ENCODE measurements at places on chromosomes 5 and 9.

- no peak for DNase-seq
These were observed 32.4 kb downstream of the HOMER1 start for GRCh38 chr5:79481574-79481973.

DNA sequence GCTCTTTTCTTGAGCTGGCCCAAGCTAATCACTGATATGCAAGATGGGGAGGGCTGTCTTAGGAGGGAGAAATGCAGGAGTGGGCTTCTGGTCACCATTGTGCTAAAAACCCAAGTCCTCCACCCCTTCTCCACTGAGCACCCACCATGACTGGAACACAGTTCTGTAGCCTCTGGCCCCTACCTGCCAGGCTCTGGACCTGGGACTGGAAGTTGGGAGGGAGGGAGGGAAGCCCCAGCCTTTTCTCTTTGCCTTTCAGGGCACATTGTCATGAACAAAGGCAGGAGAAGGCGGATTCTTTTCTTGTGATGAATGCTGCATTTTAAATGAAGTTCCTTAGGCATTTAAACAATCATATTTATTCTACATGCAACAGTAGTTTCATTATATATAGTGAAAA is 559.1 kb upstream of the TRPC7 start:
- DNase-seq = no peak

- DNase-seq = no peak
These were observed 23.4 kb upstream of the RFX3 start for GRCh38 chr9:3549225-3549624.

- no peak for DNase-seq
These were observed 383.8 kb downstream of the NTRK2 start for GRCh38 chr9:85053206-85053786.

DNA sequence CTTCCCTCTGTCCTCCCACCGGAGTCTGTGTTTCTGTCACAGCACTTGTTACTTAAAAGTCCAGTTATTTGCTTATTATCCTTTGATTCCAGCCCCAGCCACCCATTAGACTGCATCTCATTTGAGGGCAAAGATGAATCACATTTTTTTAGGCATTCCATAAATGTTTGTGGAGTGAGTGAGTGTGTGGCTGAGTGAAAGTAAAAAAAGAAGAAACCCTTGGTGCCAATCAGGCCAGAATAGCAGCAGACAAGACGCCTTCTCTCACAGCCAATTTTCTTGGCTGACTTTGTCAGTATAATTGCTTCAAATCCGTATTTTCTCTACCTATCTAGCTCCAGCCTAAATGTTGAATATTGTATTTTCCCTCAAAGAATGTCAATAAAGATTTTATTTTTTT is 613.0 kb upstream of the WWC1 start:
- DNase-seq = no peak

GRCh38 chr5:117568622-117569021 is 994.0 kb upstream of the SEMA6A start:
- no peak for DNase-seq

- no peak for DNase-seq
These were observed 402.3 kb upstream of the CHD1 start for GRCh38 chr5:99331061-99331460.

- no peak for DNase-seq
These were observed 81.7 kb downstream of the MUSK start for GRCh38 chr9:110750272-110750671.

DNA sequence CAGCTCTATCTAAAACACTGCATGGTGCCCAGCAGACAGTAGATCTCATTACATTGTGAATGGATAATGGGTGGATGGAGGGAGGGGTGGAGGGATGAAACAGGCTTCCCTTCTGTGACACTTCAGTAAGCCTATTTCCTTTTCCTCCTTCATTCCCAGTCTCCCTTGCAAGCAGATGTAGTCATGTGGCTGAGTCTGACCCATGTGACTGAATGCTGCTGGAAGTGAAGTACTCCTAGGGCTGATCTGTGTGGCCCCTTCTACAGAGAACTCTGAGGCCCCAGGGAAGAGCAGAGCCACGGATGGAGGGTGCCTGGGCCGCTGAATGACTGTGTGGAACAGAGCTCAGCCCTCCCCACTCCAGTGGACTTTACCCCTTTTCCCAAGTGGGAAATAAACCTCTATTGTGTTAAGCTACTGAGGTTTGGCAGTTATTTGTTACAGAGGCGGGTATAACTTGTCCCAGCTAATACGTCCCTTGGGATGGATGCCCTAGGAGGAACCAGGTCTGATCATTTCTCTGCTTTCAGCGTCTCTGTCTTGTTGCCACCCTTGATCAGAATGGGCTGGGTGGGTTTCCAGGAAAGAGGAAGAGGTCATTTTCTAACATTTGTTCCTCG is 176.1 kb upstream of the MVB12B start:
- DNase-seq = no peak

DNA sequence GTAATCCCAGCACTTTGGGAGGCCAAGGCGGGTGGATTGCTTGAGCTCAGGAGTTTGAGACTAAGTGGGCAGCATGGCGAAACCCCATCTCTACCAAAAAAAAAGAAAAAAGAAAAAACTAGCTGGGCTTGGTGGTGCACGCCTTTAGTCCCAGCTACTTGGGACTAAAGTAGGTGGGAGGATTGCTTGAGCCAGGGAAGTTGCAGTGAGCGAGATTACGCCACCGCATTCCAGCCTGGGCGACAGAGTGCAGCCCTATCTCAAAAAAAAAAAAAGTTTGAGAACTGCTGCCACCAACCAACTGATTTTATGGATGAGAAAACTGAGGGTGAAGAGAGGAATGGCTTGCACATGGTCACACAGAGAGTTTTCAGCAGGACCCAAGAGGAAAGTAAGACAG is 175.1 kb downstream of the DOCK8 start:
- DNase-seq = no peak

GRCh38 chr9:105416840-105417239 is 31.0 kb upstream of the FSD1L start:
- DNase-seq = peak; percentile 31

DNA sequence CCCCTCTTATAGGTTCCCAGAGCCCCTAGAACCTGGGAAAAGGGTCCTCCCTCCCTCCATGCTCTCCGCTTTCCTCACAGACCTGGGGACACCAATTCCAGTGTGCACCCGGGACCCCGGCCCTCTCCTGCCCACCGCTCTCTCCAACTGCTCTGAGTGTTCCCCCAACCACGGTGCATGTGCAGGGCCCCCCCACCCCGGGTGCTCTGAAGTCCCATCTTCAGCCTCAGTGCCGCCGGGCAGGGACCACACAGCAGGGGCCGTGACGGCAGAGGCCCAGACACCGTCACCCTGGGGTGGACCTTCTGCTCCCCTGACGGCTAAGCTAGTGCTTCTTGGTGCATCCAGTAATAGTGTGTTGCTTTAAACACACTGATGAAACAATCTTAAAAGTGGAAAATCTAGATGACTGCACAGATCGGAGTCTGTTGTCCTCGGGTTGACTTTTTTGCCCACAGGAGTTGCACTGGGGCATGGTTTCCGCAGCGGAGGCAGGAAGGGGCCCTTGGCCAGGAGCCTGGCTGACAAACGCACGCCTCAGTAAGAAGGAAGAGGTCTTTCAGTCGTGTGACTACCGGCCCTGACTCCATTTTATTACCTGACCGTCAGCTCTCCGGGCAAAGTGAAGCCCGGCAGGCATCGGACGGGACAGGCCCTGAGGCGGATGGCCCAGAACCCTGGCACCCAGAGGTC is 36.2 kb upstream of the SLC6A3 start:
- no peak for DNase-seq

DNA sequence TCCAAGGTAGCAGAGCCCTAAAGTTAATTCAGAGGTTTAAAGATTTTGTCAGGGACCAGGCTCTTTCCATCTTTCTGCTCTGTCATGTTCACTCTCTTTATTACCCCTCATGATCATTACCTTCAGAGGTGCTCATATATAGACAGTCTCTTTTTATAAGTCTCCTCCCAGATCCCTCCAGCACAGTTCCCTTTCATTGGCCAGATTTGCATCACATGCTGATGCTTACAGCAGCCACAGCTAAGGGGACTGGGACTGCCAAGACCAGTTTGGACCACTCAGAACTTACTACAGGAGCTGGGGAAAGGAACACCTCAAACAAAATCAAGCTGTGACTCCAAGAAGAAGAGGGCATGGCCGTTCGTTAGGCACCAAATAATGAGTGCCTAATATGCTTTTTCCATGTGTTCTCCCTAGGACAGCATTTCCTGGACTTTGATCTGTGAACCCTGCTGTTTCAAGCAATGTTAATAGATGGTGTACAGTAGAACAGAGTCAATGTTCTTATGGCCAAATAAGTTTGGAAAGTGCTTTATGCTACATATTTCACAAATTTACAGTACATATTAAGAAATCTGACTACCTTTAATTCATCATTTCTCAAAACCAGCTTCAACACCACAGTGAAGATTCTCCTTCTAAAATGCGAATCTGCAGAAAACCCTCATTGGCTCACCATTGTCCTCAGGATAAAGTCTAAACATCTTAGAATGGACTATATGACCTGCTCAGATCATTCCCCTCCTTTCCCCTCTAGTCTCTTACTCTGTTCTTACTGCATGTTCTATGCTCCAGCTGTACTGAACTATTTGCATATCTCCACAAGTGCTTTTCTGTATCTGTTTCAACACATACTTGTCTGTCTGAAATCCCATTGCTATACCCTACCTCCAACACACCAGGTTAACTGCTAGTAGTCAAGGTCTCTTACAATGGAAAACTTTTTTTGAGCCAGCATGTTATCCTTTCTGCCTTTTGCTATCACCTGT is 3.4 kb downstream of the C5orf58 start:
- no peak for DNase-seq

GRCh38 chr5:82967072-82967471 is 110.1 kb downstream of the TMEM167A start:
- DNase-seq = no peak

GRCh38 chr9:34612788-34613390 is 992 bp upstream of the RPP25L start:
- peak; percentile 79 for DNase-seq

DNA sequence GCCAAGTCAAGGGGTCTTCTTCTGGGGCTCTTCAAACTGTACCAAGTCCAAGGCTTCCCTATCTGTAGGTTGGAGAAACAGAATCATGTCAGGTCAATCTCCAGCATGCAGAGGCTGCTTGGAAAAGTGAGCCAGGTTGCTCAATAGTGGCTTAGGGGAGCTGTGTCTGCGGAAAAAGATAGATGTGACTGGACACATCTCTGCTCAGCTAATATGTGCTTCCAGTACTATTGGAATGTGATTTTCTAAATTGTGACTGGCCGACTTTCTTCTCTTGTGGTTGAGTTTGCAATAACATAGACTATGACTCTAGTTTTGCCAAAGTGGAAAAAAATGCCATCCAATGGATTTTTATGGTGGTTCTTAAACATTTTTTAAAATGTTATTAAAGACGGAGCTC is 136.7 kb downstream of the BOD1 start:
- DNase-seq = no peak

GRCh38 chr9:128494746-128495129 is 9.8 kb upstream of the GLE1 start:
- no peak for DNase-seq

DNA sequence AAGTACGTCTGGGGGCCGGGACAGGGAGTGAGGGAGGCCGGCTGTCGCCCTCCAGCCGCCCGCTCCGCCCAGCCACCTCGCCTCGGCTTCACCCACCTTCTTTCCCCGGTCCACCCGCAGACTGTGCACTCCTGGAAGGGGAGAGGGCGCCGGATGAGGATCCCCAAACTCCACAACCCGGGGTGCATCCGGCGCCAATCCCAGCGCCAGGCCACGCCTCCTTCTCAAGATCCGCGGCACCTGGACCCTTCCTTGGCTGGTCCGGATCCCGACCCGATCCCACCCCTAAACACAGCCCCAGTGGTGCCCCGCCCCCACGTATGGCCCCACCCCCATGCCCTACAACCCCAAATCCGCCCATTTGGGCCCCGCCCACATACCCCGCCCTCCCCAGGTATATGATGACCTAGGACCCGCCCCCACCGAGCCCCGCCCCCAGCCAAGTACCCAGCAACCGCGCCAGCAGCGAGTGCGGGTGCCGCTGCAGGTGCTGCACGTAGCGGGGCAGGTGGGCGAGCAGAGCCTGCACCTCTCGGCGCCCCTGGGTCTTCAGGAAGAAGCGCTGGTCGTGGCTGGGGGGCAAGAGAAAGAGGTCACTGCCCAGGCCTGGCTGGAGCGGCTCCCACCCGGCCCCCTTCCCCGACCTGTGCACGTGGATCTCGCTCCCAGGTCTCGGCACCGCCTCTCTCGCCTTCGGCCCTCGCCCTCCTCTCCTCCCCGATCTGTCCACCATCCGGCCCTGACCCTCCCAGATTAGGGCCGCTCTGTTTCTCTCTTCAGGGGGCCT is 3.2 kb downstream of the PIP5KL1 start:
- DNase-seq = peak; percentile 55

DNA sequence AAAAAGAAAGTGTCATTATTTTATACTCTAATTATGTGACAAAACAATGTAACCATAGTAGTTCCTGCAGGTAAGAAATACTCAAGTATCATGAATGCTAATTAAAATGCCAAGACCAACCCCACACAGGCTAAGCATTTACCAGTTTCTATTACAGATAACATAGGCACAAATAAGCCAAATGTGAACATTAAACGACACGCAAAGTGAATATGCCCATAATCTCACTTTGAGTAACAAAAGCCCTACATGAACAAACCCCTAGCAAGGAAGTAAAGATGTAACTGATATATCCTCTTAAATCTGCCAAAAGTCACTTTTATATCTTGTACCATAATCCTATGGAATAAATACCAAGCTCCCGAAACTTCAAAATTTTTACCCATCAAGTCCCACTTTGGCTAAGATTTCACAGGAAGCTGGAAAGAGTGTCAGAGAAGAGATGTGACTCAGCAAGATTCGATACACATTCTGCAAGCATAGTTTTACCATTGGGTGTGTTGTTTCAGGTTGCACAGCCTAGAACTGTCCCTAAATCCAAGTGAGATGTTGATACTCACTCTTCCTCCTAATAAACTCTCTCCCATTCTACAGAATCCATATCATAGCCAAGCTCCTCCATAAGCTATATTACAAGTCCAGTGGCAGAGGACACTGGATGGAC is 28.8 kb downstream of the TRPM6 start:
- DNase-seq = no peak

GRCh38 chr5:72295539-72295938 is 24.5 kb downstream of the MRPS27 start:
- no peak for DNase-seq

DNA sequence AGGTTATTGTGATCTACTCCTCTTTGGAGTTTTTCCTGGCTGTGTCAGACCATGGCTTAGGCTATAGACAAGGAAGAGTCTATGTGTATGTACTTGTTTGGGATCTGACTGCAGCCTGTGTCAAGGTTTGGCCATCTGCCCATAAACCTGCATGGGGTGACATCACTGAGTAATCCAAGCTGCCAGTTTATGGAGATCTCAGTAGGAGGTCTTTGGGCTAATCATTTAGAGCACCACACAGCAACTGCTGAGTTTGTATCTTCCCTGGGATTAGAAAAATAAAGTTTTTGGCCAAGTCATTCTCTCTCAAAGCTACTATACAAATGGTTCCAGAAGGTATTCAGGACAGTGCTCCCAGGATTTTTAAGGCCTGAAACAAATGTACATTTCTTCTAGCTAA is 65.5 kb upstream of the HSPB3 start:
- no peak for DNase-seq

DNA sequence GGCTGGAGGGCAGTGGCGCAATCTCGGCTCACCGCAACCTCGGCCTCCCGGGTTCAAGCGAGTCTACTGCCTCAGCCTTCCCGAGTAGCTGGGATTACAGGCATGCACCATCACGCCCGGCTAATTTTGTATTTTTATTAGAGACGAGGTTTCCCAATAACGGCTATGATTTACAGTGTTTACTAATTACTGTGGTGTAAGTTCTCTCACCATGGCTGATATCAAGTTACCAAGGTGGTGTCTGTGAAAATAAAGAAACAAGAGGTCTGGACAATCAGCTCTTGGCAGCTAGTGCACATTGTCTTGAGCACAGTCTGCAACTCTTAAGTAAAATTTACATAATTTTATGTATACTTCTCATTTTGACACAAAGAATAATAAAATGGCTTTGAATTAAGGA is 385.5 kb upstream of the COX7C start:
- DNase-seq = no peak

Measured in GM12865 (cell line).